ENCODE measurements at places on chromosomes 5 and 9.

DNA sequence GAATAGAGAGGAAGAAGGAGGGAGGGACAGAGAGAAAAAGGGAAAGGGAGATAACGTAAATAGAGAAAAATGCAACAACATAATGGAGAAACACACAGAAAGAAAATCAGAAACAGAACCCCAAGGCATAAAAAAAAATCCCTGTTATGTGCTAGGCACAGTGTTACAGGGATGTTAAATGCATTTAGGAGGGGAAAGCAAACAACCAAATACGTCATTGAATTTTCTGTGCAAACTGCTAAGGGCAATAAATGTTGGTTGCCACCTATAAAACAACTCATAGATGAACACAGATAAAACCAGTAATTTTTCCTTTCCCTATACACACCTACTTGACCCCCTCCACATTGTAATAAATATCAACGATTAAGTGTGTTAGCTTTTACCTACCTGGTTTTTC lies 51.3 kb upstream of the ASTN2 start:
- no peak for DNase-seq

- DNase-seq = peak; percentile 49
These were observed 450 bp downstream of the GPBP1 start for GRCh38 chr5:57174128-57174889.

DNA sequence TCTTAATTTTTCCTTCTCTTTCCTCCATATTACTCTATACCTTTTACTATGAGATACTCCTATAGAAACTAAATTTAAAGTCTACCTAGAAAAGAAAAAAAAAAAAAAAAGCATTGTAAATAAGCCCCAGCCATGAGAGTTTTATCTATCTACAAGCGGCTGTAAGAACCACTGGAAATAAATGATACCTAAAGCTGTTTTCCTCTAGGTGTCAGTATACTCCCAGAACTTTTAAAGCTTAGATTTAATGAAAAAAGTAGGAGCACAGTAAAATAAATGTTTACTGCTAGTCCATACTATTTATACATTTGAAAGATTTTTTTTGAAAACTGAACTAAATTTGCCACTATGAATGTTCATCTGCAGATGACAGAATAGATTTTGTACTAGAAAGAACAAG lies 26.2 kb downstream of the TYRP1 start:
- DNase-seq = no peak

DNA sequence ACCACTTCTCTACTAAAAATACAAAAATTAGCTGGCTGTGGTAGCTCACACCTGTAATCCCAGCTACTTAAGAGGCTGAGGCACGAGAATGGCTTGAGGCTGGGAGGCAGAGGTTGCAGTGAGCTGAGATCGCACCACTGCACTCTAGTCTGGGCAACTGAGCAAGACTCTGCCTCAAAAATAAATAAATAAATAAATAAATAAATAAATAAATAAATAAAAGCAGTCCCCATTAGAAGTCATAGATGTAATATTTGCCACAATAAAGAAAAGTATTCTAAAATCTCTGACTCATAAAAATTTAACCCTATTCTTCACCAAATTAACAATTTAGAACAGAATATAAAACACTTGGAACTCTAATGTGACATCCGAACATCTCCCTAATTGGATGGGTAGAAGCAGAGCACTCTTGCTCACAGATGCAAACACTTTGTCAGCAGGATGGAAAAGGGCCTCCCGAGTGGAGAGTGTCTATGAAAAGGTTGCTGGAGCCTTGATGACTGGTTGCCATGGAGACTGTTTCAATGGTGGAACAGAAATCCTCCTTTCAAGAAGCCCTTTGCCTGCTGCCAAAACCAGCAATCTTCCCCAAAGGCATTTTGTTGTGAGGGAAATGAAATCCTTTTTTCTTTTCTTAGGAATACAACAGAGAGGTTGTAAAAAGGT lies 38.9 kb upstream of the TRAF1 start:
- no peak for DNase-seq

GRCh38 chr5:24294333-24294732 lies 350.4 kb downstream of the CDH10 start:
- no peak for DNase-seq

- no peak for DNase-seq
These were observed 20.3 kb upstream of the MATR3 start for GRCh38 chr5:139273322-139273571.

- no peak for DNase-seq
These were observed 5.1 kb upstream of the POU5F2 start for GRCh38 chr5:93746406-93747056.
